ENCODE measurements at places on chromosomes 13 and 19. TPM values are rescaled to one million over a fixed set of nuclear protein-coding genes. Genes with fewer than 3 reads are reported as not detected.

The ADM5 gene
- 10.4 TPM for total RNA-seq

DNA sequence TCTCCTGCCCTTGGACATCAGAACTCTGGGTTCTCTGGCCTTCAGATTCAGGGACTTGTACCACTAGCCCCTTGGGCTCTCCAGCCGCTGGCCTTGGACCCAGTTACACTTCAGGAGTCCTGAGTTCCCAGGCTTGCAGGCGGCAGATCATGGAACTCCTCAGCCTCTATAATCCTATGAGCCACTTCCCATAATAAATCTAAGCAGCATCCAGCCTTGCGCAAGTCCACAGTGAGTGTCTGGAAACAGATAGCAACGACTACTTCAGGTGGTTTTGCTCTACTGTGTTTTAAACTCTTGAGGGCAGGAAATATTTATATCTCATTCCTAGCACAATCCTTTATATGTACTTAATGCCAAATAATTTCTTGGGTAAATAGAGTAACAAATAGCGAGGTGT is 92.3 kb downstream of the COL4A1 start:
- DNase-seq, result no peak

The KIR2DL4 gene
- total RNA-seq, result not detected

- DNase-seq, result no peak
Observed at GRCh38 chr13:95982144-95982543, 71.1 kb downstream of the UGGT2 start.

GRCh38 chr13:76361868-76362267 is 524.3 kb downstream of the KCTD12 start:
- no peak for DNase-seq

GRCh38 chr19:12543855-12544254 is 7.4 kb downstream of the ZNF564 start:
- no peak for DNase-seq

- DNase-seq, result no peak
Observed at GRCh38 chr13:22700246-22700887, 480.4 kb upstream of the SGCG start.

The FLT1 gene
- 4.9 TPM for total RNA-seq

- no peak for DNase-seq
Observed at GRCh38 chr13:42275098-42275471, 3.1 kb downstream of the AKAP11 start.

DNA sequence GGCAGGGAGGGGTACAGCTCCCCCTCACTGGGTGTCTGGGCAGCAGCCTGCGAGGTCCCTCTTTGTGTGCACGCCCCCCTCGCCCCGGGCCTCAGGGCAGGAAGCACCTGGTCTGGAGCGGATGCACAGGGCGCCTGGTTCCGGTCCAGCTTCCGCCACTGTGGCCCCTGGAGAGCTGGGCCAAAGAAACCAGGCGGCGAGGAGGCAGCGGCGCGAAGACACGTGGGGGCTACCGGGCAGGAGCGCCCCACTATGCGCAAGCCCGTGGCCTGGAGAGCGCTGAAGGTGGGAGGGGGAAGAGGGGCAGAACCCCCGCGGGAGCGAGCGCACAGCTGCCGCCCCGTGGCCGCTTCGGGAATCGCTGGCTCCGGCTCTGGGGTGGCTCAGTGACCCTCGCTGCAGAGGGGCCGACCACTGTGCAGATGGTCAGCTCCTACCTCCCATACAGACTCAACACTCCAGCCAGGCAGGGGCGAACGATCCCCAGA is 1.7 kb upstream of the LYL1 start:
- DNase-seq, result no peak

DNA sequence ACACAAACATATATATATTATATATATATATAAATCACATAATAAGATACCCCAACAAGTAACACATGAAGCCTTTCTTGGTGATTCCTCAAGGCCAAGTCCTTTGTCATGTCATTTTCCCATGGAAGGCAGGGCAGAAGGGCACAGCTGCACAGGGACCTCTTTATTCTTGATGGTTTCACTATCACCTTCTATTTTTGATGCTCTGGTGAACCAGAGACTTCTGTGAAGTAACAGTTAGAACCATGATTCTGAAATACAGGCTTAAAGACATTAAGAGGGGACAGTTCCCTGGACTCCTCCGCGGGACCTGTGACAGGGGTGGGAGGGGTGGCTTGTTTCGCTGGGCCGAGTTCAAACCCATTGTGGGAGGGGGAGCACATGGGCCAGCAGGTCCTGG is 104.0 kb downstream of the DGKH start:
- DNase-seq, result no peak

DNA sequence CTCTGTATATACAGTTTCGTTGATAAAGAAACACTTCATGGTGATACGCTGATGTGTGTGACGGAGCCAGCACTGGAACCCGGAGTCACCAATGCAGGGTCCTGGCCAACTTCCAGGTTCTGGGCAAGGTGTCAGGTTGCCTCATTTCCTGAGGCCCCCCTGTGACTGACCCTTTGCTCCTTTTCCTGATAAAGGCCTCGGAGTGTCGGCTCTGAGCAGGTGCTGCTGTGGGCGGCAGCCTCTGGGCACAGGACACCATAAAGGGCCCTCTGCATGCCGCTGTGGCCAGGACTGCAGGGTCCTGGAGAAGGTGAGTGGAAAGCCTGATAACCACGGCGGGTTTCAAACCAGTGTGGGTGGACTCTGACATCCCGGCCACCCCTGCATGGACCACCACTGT is 17.3 kb upstream of the MYDGF start:
- no peak for DNase-seq

The CYP2F1 gene
- not detected for total RNA-seq

- no peak for DNase-seq
Observed at GRCh38 chr13:31168166-31168565, 6.5 kb upstream of the HSPH1 start.

DNA sequence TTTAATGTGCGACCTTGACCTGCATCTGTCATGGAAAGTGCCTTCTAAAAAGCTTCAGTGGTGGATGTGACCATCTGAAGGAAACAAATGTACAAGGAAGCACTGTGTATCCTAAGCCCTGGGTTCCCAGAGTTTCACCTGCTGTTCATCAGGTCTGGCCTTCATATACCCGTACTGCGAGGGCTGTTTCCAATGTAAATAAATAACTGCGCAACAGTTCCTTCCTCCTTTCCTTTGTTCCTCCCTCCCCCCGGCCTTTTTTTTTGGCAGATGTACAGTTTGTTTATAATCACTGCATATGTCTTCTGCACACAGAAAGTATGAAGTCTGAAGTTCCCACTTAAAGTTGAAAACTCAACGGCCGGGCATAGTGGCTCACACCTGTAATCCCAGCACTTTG is 5.2 kb downstream of the FAAP24 start:
- no peak for DNase-seq

- DNase-seq, result no peak
Observed at GRCh38 chr13:110913322-110914080, 1.4 kb downstream of the ANKRD10 start.

The CILP2 gene
- 23.2 TPM for total RNA-seq

GRCh38 chr19:50332244-50333038 is 3.3 kb upstream of the KCNC3 start:
- peak; percentile 59 for DNase-seq

DNA sequence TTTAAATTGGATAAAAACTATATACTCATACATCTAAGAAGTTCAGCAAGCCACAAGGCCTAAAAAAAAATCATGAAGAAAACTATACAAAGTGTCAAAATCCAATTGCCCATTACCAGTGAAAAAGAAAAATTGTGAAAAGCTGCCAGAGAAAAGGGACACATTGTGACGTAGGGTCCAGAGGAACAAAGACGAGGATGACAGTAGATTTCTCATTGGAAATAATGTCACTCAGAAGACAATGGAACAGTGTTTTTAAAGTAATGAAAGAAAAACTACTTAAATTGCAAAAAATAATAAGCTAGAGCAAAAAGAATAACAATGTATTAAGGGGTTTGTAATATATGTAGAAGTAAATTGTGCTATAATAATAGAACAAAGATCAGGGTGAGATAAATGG is 195.2 kb downstream of the EFNB2 start:
- no peak for DNase-seq

GRCh38 chr13:107332188-107332587 is 764.3 kb upstream of the ARGLU1 start:
- no peak for DNase-seq

GRCh38 chr13:35723053-35723461 is 246.6 kb upstream of the MAB21L1 start:
- no peak for DNase-seq

DNA sequence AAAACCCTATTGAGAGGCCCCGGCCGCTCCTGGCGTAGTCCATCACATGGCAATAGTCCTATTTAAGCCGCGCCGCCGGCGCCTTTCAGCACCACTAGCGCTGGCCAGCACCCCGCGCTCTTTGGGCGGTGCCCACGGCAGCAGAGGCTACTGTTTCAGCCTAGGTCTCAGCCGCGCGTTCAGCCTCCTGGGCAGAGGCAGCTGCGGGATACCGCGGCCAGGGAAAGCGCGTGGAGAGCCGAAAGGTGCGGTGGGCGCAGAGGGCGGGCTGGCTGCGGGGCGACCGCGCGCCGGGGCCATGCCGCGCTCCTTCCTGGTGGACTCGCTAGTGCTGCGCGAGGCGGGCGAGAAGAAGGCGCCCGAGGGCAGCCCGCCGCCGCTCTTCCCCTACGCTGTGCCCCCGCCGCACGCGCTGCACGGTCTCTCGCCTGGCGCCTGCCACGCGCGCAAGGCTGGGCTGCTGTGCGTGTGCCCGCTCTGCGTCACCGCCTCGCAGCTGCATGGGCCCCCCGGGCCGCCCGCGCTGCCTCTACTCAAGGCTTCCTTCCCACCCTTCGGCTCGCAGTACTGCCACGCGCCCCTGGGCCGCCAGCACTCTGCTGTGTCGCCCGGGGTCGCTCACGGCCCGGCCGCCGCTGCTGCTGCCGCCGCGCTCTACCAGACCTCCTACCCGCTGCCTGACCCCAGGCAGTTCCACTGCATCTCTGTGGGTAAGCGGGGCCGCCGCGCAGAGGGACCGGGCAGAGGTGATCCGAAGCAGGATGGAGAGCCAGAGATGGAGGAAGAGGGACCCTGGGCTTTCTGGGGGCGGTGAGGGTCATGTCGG is at the start of gene GSX1:
Gene GSX1, plus strand, starts transcription at position 91 of the 826 bp plus-strand sequence. Its CDS starts 208 bp downstream, at position 299.
- DNase-seq, result peak; percentile 84

The NDFIP2 gene
- total RNA-seq, result 40.0 TPM

The PLPP2 gene
- total RNA-seq, result 8.4 TPM

DNA sequence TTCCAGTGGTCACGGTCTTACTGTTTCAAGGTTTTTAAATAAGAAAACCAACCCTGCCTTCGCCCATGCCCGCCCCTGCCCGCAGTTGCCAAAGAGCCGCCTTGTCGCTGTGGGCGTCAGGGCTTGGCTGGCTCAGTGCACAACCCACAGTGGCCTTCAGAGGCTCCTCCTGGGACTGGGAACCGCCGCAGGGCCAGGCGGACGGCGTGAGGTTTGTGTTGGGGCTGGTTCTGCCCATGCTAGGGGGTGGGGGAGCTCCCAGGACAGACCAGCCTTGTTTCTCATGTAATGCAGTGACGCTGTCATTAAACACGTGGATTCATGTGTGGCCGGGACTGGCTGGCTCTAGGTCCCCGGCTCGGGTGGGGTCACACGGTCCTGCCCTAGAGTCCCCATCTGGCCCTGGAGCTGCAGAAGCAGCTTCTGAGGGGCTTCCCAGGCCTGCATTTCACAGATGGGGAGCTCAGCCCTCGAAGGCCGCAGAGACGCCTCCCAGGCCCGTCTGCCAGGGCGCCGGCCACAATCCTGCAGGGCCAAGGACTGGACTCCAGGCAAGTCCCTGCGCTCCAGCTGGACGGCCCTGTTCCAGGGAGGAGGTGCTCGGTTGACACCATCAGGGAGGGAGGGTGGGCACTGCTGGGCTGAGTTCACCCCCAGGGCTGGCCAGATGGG is 2.4 kb upstream of the TEKTIP1 start:
- DNase-seq, result no peak

- DNase-seq, result no peak
Observed at GRCh38 chr13:89393758-89394304, 1722.7 kb downstream of the SLITRK5 start.

The POLR1D gene
- total RNA-seq, result 119 TPM

The UBE2L5 gene
- not detected for total RNA-seq
